ENCODE measurements at places on chromosomes 16 and 17. TPM values are rescaled to one million over a fixed set of nuclear protein-coding genes. Genes with fewer than 3 reads are reported as not detected.
A peak's percentile ranks its signal among the peaks of the same experiment; 100 is the strongest.

Gene ITGAE
- 70.5 TPM for total RNA-seq

Gene ST6GALNAC2
- total RNA-seq, result 5.1 TPM

- DNase-seq, result no peak
Observed at GRCh38 chr17:73637866-73638265, 6.4 kb downstream of the SDK2 start.

DNA sequence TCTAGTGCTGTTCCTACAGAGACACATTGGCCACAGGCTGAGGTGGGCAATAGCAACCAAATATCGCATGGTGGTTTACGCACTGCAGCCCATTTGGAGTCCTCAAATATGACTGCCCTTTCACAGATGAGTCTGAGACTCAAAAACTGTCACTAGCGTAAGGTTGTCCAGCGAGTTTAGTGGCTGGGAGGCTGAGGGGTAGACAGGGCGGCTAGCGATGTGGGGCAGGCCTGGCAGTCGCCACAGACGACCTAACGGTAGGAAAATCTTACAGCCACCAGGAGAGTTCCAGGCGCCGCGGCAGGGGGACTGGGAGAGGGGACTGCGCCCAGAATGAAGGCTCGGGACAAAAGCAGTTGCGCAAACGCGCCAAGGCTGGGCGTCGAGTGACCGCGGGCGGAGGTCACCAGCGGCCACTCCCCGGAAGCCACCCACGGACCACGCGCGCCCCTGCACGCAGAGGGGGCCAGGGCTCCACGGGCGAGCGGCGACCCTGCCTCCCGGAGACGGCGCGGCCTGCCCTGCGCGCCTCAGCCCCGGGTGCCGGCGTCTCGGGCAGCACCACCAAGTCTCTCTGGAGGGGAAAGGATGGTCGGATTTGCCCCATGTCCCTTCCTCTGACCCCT lies 699 bp upstream of the MAP1LC3B start:
- DNase-seq, result no peak

DNA sequence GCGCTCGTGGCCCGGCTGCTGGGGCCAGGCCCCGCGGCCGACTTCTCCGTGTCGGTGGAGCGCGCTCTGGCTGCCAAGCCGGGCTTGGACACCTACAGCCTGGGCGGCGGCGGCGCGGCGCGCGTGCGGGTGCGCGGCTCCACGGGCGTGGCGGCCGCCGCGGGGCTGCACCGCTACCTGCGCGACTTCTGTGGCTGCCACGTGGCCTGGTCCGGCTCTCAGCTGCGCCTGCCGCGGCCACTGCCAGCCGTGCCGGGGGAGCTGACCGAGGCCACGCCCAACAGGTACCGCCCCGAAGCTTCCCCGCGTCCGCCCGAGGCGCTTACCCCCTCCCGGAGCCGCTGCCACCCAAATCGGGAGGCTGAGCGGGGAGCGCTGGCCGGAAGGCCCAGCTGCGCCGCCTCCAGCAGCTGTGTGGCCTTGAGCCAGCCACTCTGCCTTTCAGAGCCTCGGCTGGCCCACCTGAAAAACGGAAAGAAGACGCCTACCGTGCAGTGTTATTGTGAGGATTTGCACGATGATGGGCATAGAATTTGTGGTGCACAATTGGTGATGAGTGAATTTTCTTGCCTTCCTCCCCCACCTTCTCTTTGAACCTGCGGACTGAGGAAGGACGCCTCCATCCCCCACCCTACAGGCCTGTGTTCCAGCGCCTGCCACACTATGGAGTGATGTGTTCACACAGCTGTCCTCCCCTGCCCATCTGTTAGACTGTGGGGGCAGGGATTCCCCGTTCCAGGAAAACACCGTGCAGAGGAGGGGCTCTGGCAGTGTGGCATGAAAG lies 523 bp downstream of the NAGLU start:
- peak; percentile 83 for DNase-seq

DNA sequence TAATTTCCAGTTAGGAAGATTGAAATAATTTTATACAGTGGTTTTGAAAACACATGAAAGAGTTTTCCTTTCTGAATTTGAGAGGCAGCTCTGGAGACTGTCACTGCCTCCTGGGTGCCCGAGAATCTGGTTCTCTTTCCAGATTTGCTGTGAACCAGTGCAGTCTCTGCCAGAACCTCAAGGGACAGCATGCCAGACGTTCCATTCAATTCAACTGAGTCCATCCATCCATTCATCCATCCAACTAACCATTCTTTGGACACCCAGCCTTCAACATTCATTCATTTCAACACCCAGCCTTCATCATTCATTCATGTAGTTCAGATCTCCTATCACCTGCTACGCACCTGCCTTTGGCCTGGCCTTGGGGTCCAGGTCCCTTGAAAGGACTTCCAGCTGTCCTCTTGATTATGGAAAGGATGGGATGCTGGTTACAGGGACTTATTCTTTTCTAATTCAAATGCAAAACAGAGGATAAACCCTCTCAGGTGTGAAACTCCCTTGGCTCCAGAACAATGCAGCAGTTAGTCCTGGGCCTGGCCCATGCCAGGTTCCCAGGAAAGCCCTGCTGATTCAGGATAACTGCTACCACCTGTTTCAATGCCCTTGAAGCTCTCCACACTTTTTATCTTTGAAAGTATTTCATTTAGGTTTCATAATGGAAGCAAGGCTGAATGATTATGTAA lies 68.7 kb downstream of the WSCD1 start:
- DNase-seq, result no peak
